ENCODE measurements at places on chromosomes 2 and 18.

DNA sequence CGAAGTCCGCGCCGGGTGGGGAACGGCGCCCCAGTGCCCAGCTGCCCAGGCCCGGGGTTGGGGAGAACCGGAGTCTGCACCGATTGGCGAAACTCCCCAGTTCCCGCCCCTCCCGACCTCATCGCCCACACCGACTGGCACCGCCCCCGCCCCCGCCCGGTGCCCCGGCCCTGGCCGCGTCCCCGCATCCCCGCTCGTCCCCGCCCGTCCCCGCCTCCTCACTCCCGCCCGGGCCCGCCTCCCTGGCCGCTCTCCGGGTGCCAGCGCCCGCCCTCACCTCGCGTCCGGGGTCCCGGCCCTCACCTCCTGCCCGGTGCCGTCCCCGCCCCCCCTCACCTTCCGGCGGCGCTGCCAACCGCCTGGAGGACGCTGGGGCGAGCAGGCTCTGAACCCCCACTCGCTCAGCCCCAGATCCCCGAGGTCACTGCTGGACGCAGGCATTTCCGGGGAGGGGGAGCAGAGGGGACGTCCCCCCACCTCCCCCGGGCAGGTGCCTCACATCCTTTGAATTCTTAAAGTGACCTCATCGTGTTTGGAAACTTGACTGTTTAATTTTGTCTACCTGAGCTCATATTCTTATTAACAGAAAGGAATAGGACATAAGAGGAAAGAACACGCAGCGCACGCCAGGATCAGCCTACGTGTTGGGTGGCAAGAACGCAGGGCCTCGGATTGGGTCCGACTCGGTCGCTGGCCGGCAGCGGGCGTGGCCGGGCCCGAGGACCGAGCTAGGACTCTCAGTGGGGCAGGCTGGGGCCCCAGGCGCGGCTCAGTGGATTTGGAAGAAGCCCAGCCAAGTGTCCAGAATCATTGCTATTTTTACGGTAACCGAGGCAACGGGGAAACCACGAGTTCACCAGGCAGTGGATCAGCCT lies at the start of gene FAM110C:
Gene FAM110C (minus strand): TSS at position 35 of the 875 bp plus-strand sequence. CDS start 120 bp downstream, outside the sequence.
- DNase-seq, result peak; percentile 22

- no peak for DNase-seq
These were observed 8.8 kb upstream of the AQP4 start for GRCh38 chr18:26874283-26874682.

DNA sequence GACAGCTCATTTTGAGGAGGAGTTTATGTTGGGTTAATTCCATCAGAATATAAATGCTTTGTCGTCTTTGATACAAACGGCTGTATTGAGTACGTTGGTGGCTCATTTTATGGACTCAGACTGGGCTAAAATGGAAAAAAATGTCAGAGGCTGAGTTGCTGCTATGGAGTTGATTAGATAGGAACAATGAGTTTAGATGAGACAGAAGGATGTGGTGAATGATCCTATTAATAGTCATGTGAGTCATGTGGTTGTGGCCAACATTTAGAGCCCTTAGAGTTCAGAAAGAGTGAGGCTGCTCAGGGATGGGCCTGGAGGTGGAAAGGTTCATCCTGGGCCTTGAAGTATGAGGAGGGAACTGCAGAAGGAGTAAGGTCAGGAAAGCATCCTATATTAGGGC lies 434.2 kb downstream of the MEIS1 start:
- peak; percentile 89 for DNase-seq

GRCh38 chr2:10003206-10004125 lies 39.9 kb upstream of the KLF11 start:
- DNase-seq, result no peak

- DNase-seq, result peak; percentile 89
These were observed 44.4 kb downstream of the SPATS2L start for GRCh38 chr2:200350850-200351285.

DNA sequence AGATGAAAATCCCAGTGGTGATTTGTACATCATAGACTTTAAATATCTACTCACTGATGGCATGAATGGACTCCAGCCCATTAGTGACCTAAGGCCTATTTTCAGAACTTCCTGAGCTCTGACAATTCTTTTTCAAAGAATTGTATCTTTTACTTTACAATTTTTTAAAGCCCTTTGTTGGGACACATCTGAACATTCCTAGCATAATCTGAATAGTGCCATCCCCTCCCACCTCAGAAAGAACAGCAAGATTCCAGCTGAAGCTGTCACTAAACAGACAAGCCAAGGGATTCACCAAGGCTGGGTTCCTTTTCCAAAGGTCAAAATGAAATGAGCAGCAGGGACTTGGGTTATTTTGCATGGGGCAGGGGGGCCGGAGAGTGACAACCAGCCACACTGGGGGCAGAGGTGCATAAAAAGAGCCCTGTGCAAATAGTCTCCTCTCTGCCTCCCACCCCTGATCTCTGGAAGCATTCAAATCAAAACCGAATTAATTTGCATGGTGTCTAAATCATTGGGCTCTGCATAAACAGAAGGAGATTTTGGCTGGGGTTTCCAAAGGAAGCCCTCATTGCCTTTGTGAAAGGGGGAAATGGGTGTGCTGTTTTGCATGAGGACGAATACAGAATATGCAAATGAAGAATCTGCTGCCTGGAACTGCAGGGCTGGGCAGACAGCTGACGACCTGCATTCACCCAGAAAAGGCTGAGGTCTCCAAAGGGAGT lies 17.2 kb downstream of the EPHA4 start:
- DNase-seq, result peak; percentile 64

- DNase-seq, result no peak
These were observed 24.0 kb upstream of the B3GNT7 start for GRCh38 chr2:231371430-231372054.

DNA sequence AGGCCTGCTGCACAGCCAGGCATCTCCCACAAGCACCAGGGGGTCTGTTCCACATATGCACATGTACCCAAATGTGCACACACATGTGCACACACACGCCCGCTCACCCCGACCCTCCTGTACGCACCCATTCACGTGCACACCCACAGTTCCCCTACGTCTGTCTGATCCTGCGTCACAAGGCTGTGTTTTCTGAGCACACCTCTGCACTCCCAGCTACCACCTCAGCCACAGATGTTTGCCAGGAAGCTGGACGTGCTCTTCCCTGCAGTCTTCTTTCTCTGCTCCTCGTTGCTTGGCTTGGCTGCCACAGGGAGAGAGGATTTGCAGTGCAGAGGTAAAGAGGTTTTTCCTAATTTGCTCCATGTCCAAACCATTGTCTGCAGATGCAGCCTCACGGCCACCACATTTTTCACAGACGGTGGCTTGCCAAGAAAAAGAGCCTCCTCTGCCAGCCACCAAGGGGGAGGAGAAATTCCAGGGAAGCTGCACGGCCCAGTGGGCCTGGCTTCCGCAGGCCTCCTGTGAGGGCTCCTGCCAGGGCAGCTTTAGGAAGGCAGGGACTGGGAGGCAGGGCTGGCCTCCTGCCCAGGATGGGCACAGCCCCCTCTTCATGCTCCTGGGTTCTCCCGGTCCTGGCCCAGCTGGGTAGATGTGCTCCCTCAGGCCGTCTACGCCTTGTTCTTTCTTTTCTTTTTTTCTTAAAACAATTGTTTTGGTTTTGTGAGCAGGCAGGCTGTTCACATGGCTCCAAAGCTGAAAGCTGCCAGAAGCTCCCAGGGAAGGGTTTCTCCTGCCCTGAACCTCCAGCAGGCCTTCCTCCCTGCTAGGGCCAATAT lies 29.3 kb upstream of the HS6ST1 start:
- peak; percentile 35 for DNase-seq

DNA sequence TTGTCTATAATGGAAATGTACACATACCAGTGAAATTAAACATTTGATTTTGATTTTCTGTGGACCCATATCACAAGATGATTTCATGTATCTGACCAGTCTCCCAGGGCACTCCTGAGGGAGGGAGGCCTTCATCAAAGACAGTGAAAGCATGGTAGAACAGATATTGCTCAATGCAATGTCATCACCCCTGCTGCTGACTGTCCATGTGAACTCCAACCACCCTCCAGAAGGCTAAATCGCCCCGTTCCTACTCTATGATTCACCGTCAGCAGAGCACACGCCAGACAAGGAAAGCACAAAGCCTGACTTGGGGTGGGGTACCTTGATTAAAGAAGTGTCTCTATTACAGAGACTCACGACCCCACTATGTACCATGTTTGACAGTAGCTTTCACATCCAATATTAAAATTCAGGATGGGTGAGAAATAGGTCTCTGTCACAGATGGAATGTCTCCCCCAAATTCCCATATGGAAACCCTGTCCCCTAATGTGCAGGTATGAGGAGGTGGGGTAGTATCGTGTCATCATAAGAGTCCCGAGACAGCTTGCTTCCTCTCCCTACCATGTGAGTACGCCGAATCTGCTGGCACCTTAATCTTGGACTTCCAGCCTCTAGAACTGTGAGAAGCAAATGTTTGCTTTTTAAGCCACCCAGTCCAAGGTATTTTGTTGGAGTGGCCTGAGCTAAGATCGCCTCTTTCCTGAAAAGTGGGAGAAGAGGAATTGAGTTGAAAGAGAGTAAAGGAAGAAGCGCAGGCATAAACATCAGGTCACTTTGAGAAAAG lies 42.4 kb downstream of the CYB5A start:
- peak; percentile 89 for DNase-seq

DNA sequence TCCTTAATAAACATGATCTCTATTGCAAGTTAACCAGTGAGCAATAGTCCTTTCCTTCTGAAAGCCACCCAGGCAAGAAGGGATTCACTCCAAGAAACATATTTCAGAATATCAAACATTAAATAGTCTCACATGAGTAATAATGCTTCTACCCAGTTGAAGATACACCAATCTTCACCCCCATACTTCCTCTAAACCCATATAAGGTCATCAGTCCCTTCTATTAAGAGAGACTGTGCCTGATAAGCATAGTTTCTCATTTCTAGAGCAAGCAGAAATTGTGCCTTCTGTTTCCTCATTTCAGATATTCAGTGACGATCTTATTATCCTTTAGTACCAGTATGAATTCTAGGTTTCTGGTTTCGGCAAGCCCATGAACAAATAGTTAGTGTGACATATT lies 64.6 kb downstream of the DSEL start:
- DNase-seq, result no peak

- peak; percentile 86 for DNase-seq
These were observed 6.3 kb upstream of the NRP2 start for GRCh38 chr2:205675861-205676516.

DNA sequence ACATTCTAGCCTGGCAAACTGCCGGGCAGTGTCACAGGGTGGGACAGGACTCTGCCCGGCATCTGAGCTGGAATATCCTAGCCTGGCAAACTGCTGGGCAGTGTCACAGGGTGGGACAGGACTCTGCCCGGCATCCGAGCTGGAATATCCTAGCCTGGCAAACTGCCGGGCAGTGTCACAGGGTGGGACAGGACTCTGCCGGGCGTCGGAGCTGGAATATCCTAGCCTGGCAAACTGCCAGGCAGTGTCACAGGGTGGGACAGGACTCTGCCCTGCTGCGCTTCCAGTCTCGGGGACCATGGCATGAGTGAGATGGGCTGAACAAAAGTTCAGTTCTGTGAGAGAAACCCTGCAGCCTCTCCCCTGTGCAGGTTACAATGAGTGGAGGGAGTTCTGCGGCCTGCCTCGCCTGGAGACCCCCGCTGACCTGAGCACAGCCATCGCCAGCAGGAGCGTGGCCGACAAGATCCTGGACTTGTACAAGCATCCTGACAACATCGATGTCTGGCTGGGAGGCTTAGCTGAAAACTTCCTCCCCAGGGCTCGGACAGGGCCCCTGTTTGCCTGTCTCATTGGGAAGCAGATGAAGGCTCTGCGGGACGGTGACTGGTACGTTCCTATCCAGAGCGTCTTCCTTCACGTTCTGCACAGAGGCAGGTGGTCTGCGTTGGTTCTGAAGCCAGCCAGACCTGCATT lies 80.3 kb downstream of the TPO start:
- no peak for DNase-seq

DNA sequence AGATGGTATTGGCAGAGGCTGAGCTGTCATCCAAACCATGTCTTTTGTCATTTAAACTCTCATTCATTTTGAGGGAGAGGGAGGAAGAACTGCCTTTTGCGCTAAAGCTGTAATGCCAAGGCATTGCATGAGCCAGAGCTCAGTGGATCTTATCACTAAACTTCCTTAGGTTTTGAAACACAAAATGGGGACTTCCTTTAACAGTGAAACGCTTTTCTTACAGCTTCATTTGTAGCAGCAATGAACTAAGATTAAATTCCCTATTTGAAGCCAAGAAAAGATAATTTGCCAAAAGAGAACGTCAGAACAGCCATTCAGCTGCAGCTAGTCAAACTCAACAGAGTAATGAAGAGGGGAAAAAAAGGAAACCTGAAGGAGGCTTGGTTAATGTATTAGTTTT lies 143.5 kb upstream of the MMADHC start:
- peak; percentile 33 for DNase-seq

- no peak for DNase-seq
These were observed 55.3 kb downstream of the SP3 start for GRCh38 chr2:173909846-173910245.

GRCh38 chr2:105909215-105909614 lies 164.5 kb downstream of the NCK2 start:
- no peak for DNase-seq

- no peak for DNase-seq
These were observed 127.8 kb downstream of the INHBB start for GRCh38 chr2:120473522-120474271.

DNA sequence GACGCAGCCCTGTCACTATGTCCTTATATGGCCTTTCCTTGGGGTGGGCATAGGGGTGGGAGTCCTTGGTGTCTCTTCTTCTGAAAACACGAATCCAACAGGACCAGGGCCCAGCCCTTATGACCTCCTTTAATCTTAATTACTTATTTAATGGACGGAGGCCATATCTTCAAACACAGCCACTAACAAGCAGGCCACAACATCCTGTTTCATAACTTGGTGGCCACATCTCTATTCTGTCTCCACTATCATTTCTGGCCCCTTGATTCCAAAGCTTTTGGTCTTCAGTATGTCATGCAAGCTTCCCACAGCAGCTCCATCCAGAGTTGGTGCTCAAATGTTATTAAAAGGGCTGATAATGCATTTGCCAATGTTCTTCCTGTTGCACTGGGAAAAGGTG lies 287.3 kb upstream of the SMIM21 start:
- no peak for DNase-seq

- no peak for DNase-seq
These were observed 24.9 kb upstream of the CD8A start for GRCh38 chr2:86815611-86816010.

DNA sequence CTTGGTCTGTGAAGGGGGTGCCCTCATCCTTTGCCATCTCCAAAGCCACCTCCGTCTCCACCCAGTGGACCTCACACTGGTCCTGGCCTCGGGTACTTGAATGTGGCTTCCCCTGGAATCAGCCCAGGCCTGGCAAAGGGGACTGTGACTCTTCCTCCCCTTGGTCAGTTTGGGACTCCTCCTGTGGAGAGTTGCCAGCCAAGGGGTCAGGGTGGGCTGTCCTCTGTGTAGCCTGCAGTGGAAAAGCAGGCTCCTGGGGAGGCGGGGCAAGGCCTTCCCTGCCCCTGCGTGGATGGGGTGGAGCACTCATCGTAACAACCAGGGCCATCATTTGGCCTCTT lies 59.8 kb downstream of the INHBB start:
- no peak for DNase-seq

- peak; percentile 99 for DNase-seq
These were observed 17.7 kb downstream of the IWS1 start for GRCh38 chr2:127508631-127509034.

- DNase-seq, result no peak
These were observed 126.7 kb downstream of the XRCC5 start for GRCh38 chr2:216235896-216236295.

Data from fibroblast of lung (primary cell).